ENCODE measurements at places on chromosomes 3 and 15.
A peak's percentile ranks its signal among the peaks of the same experiment; 100 is the strongest.

DNA sequence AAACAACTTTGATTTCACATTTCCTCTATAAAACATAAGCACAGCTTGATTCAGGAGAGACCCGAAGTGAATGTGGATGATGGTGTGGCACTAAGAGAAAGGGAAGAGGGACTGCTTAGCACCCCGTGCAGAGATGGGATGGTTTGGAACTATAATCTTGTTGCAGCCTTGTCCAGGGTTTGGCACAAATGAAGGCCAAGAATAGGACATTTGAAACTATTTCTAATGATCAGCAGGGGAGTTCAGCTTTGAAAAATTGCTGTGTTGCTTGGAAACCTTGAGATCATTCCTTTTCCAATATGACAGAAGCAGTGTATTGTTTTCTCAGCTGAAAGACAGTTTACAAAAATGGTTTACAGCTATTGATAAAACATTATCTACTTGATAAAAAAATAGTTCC, 49.7 kb downstream of the ASB7 start:
- no peak for DNase-seq

DNA sequence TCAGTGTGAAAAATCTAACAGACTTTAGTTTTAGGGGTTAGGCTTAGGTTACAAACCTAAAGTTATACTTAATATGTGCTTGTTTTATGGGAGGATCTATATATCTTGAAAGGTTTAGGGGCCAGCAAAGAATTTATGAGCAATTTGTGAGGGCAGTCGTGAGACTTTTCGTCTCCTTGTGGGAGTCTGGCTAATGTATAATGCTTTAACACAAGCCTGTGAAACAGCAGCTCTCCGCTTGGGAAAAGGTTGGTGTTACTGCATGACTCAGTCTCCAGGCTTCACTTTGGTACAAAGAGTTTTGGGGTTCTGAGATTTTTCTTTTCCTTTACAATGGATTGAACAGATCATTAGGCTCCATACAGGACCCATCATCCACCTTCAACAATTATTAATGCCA, 79.0 kb upstream of the MFGE8 start:
- no peak for DNase-seq

DNA sequence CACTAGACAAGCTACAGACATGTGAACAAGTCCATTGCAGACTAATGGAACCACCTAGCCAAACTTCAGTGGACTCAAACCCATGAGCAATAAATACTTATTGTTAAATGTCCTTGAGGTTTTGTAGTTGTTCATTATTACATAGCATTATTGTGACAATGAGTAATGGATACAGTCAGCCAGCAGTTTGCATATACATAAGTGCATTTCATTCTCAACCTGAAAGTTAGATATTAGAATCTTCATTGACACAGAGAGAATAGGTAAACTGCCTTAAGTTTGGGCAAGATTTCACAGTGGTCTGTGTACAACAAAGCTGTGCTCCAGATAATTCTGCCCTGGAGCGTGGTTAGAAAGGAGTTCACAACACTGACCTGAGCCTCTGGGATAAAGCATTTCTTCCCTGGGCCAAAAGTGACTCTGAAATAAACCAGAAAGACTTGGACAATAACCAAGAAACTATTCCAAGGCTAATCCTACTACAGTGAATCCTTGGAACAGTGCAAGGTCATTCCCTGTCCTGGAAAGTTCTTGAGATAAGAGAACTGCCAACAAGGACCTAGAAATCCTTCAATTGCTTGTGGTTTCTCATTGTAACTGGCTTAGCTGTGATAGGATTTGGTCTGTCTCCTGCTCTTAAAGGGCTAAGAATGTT, 225.5 kb upstream of the STT3B start:
- no peak for DNase-seq

- DNase-seq: no peak
Observed at GRCh38 chr3:174945951-174946350, 86.8 kb downstream of the NAALADL2 start.

GRCh38 chr3:165339753-165340152, 143.6 kb upstream of the SLITRK3 start:
- DNase-seq: peak; percentile 13

DNA sequence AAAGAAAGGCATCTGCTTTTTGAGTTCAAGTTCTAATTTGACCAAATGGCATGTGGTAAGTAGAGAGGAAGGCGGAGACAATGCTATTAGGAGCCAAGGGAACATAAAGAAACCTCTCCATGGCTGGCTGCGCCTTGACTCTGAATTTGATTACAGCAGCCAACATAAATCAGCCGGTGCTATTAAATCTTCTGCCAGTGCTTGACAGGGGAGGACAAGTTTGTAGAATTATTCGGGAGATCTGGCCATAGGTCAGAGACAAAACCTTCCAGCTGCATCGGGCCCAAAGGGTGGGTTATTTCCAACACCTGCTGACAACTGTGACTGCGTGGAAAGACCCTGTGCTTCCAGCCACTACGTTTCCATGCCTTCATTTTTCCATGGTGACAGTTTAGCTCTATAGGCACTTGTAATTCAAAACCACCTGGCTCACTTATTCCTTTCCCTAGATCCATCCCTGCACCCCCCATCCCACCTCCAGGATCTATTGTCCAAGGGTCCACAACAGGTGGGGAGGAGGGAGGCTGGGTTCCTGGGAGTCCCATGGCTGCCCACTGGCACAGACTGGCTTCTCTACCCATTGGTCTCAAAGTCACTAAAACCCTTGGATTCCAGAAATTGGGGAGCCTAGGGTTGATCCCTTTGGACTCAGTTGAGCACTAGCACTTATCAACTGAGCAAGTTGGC, 15.9 kb downstream of the COLQ start:
- no peak for DNase-seq

DNA sequence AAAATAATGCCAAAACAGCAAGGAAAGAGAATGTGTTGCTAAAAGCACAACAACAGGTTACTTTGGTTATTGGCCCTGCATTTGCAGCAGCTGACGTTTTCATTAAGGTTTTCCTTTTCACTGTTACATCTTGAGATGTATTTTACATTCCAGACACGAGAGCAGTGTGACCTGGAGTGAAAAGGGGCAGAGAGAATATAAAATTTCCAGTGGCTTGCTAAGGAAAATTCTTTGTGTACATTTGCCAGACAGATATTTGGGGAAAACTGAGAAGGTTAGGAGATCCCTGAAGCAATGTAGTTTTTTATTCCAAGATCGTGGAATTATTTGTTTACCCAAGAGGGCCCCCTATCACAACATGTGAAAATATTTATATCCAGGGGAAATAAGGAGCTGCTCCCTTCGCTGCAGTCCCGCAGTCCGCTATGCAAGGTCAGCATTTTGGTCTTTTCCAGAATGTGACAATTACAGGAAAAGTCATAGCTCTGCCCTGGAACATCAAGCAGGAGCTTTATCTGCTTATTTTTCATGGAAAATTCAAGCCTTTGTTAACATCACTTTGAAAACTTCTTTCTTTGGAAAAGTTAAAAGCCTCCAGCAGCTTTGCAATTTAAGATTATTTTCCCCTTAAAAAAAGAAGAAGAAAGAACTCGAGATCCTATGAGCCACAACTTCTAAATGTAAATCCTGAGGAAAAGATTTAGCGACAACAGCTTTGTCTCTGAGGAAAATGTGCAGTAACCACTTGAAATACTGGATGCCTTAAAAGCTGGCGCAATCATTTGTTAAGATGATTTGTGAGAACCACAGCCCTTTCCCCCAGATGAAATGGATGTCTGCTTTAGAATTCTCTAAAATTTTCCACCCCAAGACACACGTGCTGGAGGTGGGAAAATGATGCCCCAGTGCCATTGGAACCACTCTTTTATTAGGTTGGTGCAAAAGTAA, 256.4 kb upstream of the TPM1 start:
- DNase-seq: no peak

DNA sequence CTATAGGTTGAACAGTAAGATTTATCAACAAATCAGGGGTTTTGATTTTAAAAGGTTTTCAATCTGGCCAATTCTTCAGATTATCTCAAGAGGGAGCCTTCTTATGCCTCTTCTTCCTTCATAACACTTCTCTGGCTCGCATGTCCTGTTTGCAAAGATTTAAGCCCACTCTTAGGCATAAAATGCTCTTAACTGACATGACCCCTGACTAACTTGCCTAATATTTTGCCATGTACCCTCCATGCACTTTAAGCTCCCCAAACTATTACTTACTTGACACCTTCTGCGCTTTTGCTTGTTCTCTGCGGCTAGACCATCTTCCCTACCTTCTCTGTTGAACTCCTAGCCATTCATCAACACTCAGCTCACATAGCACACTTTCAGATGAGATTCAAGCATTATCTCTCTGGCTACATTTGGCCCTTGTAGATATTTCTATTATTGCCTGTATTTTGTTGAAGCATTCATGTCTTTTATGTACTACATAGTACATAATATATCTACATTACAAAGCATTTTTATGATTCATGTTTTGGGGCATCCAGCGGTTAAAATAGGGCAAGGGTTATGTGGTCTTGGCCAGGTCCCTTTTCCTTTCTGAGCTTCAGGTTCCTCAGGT, 1.0 kb upstream of the ARIH1 start:
- no peak for DNase-seq

DNA sequence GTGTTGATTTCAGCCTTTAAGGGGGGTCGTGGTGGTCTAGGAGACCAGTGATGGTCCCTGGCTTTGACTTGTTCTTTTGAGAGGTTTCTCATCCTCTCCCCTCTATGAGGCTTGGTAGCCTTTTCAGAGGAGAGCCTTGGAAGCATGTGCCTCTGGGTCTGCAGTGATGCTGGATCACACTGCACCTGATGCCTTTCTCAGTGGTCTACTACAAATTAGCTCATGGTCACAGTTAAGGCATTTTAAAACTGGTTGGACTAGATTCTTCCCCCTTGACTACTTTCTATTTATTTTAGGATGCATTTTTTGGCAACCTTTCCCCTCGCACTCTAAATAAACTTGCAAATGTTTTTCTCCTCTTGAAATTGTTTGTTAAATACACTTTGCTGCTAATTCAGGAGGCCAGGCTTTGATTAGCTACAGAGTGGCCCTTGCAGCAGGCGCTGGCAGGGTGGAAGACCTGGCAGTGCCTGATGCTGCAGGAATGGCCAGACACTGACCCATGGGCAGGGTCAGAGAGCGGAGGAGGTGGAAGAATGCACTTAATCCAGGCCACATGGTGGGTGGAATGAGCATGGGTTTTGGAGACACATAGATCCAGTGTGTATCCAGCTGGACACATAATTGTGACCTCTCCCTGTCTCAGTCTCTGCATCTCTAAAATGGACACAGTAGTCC, 318.8 kb upstream of the CTDSPL start:
- no peak for DNase-seq

DNA sequence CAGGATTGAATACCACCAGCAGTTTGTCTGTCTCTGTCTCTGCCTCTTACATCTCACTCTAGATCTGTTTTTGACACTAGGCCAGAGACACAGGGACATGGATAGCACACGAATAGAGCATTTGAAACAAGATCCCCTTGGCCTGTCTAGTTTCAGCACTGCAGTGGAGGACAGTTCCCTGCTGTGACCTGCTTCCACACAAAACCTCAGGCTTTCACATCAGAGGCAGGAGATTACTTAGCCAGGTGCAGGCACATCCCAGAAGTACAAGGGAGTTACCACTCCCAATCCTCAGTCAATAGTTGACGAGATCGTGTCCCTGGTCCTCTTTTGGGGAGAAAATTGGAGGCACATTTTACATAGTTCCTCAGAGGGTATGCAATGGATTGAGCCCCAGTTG, 34.0 kb upstream of the CCK start:
- no peak for DNase-seq

GRCh38 chr3:13233487-13234485, 160.6 kb upstream of the IQSEC1 start:
- DNase-seq: no peak

GRCh38 chr3:112807685-112808084, 39.0 kb downstream of the CD200R1L start:
- no peak for DNase-seq

DNA sequence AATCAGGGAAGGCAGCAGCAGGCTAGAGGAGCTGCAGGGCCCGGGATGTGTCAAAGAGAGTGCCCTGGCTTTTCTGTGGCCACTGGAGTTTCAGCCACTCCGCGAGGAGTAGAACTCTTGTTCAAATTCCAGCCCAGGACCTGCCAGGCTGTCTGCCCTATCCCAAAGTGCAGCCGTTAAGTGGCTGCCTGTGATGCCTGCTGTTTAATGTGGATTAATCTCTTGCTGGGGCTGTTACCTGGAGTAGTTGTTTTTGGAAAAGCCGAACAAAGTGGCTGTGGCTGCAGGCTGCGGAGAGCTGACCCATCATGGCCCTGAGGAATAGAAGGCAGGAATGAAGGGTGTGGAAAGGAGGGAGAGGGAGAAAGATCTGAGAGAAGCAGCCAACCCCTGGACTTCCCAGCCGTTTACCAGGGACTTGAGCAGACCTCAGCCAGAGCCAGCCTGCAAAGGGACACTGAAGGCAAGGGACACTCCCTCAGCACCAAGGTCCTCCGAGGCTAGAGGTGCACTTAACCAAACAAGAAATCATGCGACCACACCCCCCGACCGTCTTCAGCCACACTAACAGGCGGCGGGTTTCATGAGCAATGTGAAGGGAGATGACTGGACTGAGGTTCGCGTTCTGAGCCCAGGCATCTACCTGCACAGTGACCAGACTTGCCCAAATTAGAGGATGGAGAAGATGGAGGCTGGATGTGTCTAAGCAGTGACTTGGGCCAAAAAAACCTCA, 4.7 kb downstream of the CDAN1 start:
- DNase-seq: no peak

- no peak for DNase-seq
Observed at GRCh38 chr3:126341755-126342150, 15.5 kb downstream of the KLF15 start.

- no peak for DNase-seq
Observed at GRCh38 chr3:178567611-178568010, 31.4 kb downstream of the KCNMB2 start.

- DNase-seq: no peak
Observed at GRCh38 chr3:127043041-127043641, 60.2 kb downstream of the PLXNA1 start.

DNA sequence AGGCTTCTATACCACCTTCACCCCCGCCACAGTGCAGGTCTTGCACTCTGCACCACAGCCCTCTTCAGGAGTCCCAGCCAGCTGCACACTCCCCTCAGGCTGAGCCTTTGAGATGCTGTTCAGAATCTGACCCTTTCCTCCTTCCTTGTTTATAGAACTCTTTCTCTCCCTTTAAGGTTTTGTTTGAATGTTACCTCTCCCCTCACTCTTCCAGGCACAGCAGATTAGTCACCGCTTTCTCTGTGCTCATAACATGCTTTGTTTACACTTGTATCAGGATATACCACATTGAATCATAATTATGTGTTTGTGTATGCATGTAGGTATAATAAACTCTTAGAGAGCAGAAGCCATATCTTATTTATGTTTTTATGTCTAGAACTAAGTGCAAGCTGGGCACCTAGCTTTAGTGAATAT, 168.4 kb upstream of the BCL6 start:
- DNase-seq: no peak

GRCh38 chr15:58159827-58160386, 21.7 kb downstream of the AQP9 start:
- DNase-seq: no peak
